ENCODE measurements at places on chromosomes 1 and 21.

GRCh38 chr1:111241797-111242196, 14.3 kb downstream of the CHI3L2 start:
- DNase-seq = no peak

DNA sequence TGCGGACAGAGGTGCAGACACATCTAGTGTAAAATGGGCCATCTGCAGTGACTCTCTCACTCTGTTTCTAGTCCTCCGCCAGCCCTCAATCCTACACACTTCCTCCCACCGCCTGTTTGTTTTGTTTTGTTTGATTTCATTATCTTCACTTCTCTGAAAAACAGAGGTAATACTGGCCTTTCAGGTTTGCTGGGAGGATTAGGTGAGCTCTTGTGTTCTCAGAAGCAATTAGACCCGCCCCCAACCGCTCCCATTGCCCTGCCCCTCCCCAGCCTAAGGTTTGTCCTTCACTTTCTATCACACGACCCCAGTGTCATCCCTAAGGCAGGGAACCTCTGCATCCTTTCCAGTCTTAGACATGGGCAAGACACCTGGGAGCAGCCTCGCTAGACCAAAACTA, 43.2 kb upstream of the TACSTD2 start:
- no peak for DNase-seq

GRCh38 chr1:105585791-105586190, 1470.7 kb upstream of the PRMT6 start:
- DNase-seq = no peak

GRCh38 chr1:219817914-219818313, 110.4 kb downstream of the SLC30A10 start:
- DNase-seq = no peak

GRCh38 chr1:22239378-22239777, 96.5 kb upstream of the WNT4 start:
- no peak for DNase-seq

GRCh38 chr1:67941746-67942145, 108.5 kb upstream of the GNG12 start:
- DNase-seq = no peak

- no peak for DNase-seq
Observed at GRCh38 chr1:208528578-208529240, 284.5 kb upstream of the PLXNA2 start.

DNA sequence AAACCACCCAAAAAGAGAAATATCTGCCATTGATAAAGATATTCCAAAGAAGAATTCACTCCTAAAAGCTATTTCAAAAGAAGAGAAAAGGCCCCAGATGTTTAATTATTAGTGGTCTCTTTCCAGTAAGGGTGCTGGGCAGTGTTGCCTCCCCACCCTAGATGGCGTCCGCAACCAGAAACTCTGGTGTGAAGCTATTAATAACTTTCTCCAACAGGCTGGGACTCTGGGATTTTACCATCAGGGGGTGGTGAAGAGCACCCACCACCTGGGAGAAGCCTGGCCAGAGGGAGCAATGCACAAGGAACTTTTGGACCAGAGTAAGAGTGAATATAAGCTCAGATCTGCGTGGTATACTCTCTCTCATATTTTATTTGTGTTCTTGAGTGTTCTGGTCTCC, 115.4 kb upstream of the TIAM1 start:
- DNase-seq = no peak

DNA sequence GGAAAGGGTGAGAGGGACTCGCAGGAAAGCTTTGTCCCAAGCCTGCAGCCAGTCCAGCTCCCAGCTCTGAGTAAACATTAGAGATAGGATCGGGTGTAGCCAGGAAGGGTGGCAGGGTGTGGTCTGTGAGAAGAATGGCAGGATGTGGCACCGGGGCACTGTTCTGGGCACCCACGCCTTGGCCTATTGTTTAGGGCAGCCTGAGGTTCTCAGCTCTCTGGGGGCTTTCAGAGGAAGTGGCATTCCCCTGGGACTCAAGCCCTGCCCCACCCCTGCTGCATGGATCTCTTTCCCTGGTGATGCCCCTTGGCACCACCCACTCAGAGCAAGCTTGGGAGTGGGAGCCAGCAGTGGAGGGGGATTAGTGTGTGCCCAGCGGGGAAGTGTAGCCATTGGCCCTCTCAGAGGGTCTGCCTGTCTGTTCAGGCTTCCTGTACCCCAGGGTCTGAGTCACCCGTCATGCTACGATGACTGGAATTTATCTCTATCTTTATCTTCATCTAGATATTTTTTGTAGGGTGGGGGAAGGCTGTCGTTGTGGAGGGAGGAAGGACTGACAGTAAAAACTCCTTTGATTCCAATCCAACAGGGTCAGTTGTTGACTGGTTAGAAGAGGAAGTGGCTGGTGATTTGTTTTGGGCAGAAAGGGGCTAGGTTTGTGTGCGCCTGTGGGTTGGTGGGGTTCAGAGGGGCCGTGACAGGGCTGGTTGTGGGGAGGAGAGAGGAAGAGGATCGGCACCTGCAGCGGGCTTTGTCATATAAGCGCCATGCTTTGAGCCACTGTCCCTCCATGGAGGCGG, 31.6 kb downstream of the SOX13 start:
- peak; percentile 18 for DNase-seq

- no peak for DNase-seq
Observed at GRCh38 chr1:62849031-62849430, 65.1 kb downstream of the ATG4C start.

- no peak for DNase-seq
Observed at GRCh38 chr1:109498161-109498801, 4.4 kb downstream of the CYB561D1 start.

DNA sequence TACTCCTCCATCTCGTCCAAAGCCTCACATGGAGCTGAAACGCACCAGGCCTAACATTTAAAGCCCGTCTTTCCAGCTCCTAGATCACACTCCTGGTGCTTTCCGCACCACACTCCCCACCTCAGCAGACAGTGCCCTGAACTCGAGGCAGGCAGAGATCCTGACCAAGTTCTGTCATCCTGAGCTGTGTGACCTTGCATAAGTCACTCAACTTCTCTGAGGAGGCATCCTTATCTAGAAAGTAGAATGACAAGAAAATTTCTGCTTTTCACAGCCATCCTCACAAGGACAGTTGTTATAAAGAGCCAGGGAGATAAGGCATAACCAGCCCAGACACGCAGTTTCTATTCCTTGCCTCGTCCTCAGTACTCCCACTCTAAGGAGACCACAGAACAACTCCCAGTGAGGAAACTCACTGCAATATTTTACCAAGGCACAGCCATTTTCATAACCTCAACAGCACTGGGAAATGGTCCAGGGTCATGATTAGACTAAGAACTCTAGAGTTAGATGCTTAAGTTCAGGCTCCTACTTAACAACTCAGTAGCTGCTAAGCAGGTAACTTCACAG, 3.1 kb downstream of the LRP8 start:
- no peak for DNase-seq

- DNase-seq = no peak
Observed at GRCh38 chr1:242212401-242212800, 213.5 kb upstream of the MAP1LC3C start.

DNA sequence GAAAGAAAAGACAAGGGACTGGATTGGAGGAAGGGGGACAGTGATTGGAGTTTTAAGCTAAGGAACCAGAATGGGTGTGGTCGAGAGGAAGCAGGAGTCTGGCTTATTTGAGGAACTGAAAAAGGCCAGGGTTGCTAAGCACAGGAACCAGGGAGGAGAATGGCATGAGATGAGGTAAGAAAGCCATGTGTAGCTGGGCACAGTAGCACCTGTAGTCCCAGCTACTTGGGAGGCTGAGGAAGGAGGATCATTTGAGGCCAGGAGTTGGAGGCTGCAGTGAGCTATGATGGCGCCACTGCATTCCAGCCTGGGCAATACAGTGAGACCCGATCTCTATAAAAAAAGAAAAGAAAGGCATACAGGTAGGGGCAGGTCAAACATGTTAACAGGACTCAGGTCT, 8.1 kb upstream of the KHDRBS1 start:
- no peak for DNase-seq

DNA sequence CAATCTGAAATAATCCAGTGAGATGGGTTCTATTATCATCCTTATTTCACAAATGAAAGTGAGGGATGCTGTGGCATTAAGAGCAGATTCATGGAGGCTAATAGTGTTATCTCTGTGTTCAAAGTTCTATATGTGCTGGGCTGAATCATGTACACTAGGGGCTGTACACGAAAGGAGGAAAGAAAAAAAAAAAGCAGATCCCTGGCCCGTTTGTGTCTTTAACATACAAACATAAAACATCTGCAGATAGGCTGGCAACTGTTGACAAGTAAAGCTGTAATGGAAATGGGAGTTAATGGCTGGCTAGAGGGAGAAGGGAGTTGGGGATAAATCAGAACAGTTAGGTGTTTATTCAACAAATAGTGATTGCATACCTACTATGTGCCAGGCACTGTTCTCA, 3.1 kb downstream of the WNT2B start:
- no peak for DNase-seq

DNA sequence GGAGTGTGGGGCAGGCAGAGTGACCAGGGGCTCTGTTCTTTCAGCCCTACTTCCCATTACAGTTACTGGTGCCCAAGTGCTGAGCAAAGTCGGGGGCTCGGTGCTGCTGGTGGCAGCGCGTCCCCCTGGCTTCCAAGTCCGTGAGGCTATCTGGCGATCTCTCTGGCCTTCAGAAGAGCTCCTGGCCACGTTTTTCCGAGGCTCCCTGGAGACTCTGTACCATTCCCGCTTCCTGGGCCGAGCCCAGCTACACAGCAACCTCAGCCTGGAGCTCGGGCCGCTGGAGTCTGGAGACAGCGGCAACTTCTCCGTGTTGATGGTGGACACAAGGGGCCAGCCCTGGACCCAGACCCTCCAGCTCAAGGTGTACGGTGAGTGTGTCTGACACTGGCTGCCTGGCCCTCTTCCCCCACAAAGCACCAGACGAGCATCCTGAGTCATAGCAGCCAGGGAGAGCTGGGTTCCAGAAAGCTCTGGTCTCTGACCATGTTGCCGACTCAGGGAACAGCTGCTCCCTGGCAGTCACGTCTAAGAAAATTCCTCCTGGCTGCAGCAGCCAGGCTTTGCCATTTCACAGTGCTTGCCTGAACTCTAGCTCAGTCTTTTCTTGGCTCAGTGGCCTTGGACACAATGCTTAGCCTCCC, 3.3 kb downstream of the SLAMF8 start:
- DNase-seq = no peak

DNA sequence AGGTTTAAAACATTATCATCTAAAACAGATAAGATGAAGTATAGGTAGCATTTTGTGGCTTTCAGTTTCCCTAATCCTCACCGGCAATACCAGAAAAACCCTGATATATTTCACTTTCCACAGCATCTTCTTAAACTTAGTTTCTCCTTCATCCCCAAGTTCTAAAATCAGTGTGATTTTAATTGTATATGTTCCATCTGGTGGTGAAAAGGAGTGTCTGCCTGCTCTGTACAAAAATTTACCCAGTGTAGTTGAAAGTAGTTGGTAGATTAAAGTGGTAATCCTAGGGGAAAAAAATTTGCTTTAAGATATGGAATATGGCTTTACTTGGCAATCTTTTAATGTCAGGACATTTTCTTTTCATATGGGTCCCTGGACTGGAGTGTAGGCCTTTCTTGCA, 74.3 kb downstream of the CEP350 start:
- no peak for DNase-seq

GRCh38 chr21:24705201-24705600, 902.1 kb downstream of the MRPL39 start:
- DNase-seq = no peak

- DNase-seq = no peak
Observed at GRCh38 chr1:67832737-67833601, at the start of gene GNG12. Gene GNG12 (minus strand): TSS chr1:67833467. CDS start chr1:67707686, 125,781 bp downstream.

GRCh38 chr1:237671935-237672334, 218.8 kb downstream of the ZP4 start:
- no peak for DNase-seq

DNA sequence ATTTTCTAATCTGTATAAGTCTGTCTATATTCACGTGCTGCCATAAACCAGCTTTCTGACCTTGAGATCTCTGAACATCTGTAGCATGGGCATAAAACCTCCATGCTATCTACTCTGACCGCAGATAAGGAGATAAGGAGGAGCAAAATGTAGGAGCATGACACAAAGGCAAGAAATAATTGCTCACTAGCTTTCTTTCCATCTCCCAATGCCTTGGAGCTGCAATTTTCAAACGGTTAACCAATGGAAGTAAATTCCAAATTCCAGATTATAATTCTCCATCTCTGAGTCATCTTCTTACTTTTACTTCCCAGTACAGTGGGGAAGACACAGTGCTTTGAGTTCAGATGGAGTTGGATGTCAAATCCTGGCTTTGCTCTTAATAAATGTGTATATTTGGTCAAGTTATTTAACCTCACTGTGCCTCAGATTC, 41.6 kb downstream of the CD58 start:
- DNase-seq = no peak

GRCh38 chr21:36111238-36111637, 23.6 kb upstream of the CBR3 start:
- no peak for DNase-seq

GRCh38 chr1:18540136-18540765, 59.5 kb downstream of the KLHDC7A start:
- no peak for DNase-seq

DNA sequence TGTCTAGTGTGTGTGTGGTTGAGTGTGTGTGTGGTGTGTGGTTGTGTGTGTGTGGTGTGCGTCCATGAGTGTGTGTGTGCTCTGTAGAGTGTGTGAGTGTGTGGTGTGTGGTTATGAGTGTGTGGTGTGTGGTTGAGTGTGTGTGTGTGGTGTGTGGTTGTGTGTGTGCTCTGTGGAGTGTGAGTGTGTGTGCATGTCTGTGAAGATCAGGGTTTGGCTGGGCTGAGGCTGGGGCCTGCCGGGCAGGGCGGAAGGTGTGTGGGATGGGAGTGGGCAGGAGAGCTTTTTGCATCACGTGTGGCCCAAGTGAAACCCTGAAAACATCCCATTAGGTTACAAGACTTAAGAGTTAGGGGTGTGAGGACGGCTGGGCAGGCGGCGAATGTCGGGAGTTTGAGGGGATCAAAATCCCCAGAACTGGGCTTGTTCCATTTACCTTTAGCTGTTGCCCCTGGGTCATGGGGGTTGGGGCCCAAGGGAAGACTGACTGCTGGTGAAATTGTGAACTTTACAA, 2.9 kb upstream of the FCMR start:
- no peak for DNase-seq

DNA sequence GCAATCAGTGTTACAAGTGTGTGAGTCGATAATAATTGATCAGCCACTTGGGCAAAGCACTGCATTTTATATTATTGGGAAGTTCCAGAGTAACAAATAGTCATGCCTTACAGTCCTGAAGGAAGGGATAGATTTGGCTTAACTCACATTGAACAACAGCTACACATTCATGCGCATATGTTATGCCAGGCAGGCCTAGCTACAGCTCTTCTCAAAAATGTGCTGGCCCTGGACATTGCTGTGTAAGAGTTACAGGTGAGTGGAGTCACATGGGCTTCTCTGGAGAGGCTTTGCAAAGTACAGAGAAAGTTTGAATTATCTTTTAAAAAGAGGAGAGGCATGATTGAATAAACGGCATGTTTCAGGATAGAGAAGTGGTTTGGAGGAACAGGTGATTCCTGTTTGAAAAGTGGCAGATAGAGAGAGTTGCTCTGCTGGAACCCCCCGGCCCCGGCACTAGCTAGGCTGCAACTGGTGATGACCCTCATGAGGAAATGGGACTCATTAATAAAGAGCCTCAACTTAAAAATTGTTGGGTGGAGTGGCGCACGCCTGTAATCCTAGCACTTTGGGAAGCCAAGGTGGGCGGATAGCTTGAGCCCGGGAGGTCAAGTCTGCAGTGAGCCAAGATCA, 200.6 kb downstream of the CRB1 start:
- DNase-seq = no peak

- no peak for DNase-seq
Observed at GRCh38 chr1:220652995-220653394, 37.2 kb upstream of the C1orf115 start.
